HS-27A (cell line): ENCODE measurements at places on chromosomes 1 and 21.

DNA sequence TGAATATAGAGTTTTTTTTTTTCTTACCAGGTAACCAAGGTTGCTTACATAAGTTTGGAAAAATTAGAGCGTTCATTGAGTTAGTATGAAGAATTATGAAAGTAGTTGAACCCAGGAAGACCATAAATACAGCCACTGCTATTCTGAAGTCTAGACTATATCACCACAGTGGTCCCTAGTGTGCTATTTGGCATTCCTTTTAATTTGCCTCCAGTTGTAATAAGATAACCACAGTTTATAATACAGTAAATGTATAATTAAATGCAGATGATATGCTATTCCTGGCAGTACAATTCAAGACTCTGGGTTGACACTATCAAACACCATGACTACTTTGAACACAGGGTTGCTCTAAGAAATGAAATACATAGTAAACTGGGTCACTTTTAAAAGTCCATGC is 270.5 kb downstream of the BRINP2 start:
- DNase-seq = no peak

DNA sequence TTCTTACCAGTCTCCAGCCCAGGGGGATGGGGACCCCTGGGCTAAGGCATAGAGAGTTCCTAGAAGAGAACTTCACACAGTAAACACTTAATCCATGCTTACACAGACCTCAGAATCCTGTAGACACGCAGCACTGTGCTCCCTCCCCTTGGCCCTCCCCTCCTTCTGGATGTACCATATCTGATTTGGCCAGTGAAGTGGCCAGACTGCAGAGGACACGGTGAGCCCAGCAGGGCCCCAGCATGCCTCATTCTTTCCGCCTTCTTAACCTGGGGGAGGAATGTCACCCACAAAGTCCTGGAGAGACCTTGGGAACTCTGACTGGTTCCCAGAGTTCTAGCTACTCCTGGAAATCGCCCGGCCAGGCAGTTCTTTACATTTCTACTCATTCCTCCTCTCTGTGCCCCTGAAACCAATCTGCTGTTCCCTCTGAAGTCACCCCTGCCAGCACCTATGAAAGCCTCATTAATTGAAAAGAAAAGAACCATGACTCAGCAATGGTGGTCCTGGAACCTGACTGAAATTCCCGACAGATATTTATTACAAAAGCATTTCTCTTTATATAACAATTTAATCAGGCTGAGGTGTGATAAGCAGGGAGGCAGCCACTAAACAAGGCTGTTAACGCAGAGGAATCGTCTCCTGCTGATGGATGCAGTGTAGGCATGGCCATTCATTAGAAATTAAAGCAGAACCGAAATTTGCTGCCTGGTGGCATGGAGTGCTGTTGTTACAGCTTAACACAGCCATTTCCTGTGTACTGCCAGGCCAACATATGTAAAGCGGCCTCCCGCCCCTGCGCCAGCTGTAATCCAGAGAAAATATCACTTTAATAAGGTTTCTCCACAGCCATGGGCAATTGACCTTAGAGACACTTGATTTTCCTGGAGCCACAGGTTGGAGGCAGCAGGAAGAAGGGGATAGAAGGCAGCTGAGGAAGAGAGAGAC is 74.6 kb upstream of the KCND3 start:
- DNase-seq = no peak

GRCh38 chr1:17923666-17924065 is 168.5 kb downstream of the ACTL8 start:
- no peak for DNase-seq

GRCh38 chr21:36732761-36733160 is 33.8 kb downstream of the SIM2 start:
- no peak for DNase-seq

DNA sequence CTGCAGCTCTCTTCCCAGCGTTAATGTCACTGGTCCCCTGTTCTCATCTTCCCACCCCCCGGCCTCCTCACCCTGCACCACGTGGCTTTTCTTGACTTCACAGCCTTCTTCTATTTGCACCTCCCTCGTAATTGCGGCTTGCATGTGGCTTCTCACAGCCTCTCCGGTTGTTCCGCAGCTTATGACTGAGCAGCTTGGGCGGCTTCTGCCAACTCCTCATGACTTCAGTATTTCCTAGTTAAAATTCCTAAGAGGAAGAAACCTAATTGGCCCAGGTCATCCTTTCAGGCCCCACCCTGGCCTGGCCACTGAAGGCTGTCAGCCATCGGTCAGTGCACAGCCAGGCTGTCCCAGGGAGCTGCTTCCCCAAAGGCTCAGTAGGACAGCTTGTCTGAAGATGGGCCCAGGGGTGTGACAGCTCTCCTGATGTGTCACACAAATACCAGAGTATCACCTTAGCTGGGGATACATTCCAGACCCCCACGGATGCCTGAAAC is 8.6 kb upstream of the RERE start:
- no peak for DNase-seq

DNA sequence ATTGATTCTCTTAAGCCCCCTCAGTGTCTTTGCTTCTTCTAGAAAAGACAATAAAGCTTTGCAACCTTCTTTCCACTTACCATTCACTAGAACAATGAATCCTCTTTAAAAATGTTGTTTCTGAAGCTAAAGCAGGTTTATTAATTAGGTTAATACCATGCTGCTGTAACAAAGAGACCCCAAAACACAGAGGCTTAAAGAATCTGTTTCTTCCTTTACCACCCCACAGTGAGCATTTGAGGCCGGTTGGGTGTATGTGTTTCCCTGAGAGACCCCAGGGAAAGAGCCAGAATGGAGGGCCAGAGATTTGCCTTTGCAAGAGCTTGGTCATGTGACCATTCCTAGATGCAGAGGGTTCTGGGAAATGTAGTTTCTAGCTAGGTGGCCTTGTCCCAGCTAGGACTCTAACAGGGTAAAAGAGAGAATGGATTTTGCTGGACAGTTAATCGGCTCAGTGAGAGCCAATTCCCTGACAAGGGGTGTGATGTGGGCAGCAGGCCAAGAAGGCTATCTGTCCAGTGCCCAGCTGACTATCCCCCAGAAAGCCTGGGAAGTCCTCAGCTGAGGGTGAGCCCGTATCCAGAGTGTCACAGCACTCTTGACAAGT is 191.8 kb upstream of the TMEM51 start:
- no peak for DNase-seq

GRCh38 chr1:216902669-216903381 is 179.6 kb upstream of the ESRRG start:
- DNase-seq = peak; percentile 1

DNA sequence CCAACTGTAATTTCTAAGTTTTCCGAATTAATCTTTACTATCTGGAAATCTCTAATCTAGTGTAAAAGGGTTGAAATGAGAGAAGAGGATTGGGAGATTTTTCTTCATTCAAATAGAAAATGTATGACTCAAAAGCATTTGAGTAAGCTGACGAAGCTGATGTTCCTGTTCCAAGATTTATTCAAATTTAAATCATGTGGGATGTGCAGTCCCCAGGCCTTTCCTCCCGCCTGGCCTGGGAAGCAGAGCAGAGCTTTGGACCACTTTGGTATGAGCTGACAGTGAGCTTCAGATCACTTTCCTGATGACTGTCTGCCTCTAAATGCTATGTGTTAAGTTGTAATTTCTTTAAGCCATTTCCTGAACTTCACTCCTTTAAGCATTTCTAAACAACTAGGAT is 192.0 kb downstream of the DHRS3 start:
- DNase-seq = no peak

DNA sequence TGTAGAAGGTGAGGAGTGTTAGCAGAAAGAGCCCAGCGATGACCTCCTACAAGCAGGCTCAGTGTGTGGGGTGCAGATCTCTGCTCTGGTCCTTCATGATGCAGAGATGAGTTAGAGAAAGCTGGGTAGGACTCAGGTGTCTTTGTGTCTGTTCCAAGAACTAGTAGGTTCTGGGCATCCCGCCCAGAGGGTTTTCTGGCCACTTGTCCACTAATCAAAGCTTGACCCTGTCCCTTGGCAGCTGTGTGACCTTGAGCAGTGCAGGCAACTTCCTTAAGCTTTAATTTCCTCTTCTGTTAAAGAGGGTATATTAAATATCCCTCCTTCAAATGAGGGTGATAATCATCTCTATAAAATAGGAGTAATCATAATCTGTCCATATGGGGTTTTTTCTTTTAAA is 54.7 kb upstream of the WNT4 start:
- no peak for DNase-seq

DNA sequence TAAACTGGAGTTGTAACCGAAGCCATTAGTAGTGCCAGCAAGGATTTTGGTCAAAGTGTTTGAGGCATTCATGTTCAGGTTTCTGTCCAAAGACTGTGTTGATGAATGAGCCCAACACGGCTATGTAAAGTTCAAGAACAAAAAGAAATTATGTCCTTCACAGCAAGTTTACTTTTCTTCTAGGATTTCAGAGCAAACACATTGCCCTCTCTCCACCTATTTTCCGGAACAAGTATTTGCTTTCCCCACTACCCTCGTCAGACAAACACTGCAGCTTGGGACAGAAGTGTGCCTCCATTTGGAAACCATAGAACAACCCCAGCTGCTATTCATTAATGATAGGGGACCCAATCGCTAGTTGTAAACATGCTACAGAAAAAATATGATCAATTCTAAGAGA is 151.4 kb upstream of the C1orf105 start:
- no peak for DNase-seq

DNA sequence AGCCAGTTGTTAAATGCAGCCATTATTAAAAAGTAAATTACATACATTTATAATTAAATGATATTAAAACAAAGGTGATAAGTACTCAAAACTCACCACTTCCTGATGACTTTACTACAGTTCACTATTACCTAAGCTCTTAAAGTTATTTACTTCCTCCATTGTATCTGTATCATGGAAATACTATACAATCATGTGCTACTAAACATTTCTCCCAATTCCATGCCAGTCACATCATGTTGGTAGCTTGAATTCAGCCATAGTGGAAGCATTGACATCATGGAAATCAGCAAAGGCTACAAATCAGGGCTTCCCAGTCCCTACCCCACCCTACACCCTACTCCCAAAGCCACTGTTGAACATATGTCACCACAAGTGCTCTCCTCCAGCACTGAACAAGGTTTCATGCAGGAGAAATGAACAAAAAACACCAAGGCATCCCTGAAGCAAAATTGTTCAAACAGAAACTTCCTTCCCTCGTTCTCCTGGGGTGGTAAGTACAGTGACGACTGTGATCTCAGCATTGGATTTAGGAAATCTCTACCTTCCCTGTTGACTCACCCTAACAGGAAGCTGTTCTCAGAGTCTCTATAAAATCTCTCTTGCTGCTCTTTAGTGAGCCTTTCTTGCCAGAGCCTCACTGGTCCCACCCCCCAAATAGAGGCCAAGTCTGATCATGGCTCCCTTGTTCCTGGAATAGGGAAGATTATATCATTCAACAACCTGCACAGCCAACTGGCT is 12.7 kb downstream of the VSIG8 start:
- DNase-seq = no peak
